Liver (tissue), 10 donors: ENCODE measurements at places on chromosomes 5 and 9. TPM values are rescaled to one million over a fixed set of nuclear protein-coding genes. Genes with fewer than 3 reads are reported as not detected.

- DNase-seq: no peak
These were observed 5.9 kb upstream of the MELK start for GRCh38 chr9:36566813-36567221.

GRCh38 chr5:123350742-123351141 lies 72.5 kb downstream of the CEP120 start:
- DNase-seq: no peak

GRCh38 chr5:171157775-171158174 lies 151.3 kb upstream of the TLX3 start:
- DNase-seq: no peak

- DNase-seq: no peak
These were observed 42.5 kb upstream of the SPATA31E1 start for GRCh38 chr9:87840134-87840533.

DNA sequence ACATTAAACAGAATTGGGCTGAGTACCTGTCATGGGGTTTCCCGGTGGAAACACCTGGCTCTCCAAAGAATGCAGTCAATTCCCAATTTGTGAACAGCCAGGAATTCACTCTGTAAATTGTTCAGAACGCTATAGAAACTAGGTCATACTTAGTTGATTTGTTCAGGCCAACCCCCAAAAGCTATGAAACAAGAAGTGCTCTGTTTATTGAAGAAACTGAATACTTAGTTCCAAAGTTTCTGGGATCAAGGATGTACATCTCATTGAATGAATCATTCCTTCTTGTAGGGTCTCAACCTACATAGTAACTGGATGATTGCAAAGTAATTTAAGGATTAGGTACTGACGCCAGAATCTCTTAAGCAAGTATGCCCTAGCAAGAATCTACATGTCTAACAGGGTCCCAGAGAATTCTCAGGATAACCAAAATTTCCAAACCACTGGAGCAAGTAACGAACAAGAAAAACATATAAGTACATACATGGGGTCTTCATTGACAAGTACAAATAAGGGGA lies 659 bp upstream of the TUSC1 start:
- no peak for DNase-seq

- DNase-seq: no peak
These were observed 22.3 kb upstream of the SNAPC3 start for GRCh38 chr9:15400281-15400941.

- no peak for DNase-seq
These were observed 14.0 kb downstream of the IL33 start for GRCh38 chr9:6229619-6230018.

DNA sequence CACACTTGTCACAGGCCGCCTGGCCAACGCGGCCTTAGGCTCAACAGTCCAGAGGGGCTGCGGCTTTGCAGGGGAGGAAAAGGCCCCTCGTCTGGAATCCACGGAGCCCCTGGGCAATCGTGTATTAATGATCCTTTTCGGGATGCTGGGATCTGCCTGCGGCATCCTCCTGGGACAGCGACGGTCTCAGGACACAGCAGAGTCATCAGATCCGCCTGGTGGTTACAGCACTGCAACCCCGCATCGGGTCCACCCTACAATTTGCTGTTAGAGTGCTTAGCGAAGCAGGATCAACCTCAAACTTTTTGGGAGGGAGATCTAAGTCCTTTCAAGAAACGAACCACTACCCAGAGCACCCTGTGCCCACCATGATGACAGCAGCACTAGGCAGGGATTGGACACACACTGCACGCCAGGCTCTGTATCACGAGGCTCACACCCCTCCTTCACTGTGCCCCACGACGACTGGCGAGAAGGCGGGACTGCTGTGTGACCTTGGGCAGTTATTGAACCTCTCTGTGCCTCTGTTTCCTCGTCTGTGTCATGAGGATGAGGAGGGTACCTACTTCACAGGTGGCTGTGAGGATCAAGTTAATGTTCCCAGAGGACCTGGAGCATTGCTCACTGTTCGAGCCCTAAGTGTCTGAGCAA lies 100.4 kb upstream of the COL5A1 start:
- no peak for DNase-seq

- no peak for DNase-seq
These were observed 181.9 kb upstream of the MSX2 start for GRCh38 chr5:174542471-174542870.

DNA sequence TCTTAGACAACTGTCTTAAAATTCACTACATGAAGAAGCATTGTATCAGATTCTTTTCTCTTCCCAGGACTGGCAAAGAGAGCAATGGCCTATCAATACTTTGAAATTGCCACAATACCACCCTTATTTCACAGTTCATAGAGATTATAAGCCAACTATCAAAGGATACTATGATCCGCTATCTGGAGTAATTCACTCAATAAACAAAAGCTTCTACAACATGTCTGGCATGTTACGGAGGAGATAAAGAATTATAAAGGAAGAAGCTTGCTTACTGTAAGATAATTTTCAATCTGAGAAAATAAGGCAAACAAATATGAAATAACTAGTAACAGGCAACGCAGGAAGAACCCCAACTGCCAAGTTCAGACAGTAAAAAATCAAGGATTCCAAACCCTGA lies 114.8 kb downstream of the GNAQ start:
- DNase-seq: no peak

DNA sequence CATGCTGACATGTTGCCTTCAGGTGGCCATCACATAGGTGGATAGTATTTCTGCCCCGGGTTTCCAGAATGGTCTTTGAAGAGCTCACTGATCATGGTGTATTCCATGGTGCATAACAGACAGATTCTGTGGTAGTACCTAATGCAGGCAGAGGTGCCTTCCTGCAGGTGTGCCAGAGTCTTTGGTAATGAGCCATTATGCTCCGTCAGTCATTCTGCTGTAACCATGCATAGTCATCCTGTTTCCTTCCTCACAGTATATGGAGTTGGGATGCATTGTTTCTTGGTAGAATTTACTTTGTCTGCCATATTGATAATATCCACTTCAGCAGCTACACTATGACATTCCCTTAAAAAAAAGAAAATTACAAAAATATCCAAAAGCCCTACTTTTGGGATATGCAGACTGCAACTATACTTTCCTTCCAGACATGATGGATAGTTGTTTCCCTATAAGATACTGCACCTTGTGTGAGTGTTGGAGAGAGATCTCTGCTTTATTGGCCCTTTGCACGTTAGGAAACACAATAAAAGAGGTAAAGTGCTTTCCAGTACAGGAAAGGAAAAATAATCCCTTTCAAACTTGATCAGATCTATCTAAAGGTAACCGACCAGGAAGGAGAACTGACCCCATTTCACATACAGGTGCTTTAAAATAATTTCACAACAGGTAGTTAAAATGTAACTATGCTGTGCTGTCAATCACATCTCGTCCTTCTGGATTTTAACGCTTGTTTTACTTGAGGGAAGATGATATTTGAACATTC lies 537.5 kb upstream of the WWC1 start:
- DNase-seq: no peak

GRCh38 chr9:37060833-37061232 lies 26.8 kb upstream of the PAX5 start:
- DNase-seq: no peak

Gene RAD17
- total RNA-seq: 14.4 TPM

Gene ABO
- 0.75 TPM for total RNA-seq

Gene PCDHB12
- 0.28 TPM for total RNA-seq

Gene PTTG1
- total RNA-seq: 84.0 TPM

Gene STKLD1
- total RNA-seq: 0.25 TPM

Gene CARD9
- 5.3 TPM for total RNA-seq

Gene ALDH1B1
- total RNA-seq: 57.0 TPM

Gene SUB1
- 57.6 TPM for total RNA-seq

Gene SEMA4D
- total RNA-seq: 12.0 TPM

Gene CEMIP2
- total RNA-seq: 123 TPM

Gene PCDHB15
- total RNA-seq: 0.59 TPM

Gene LECT2
- 93.8 TPM for total RNA-seq
